ENCODE measurements at places on chromosomes 1 and 21.
A peak's percentile ranks its signal among the peaks of the same experiment; 100 is the strongest.

GRCh38 chr1:210234329-210234757, 1.7 kb downstream of the SERTAD4 start:
- DNase-seq, result no peak

GRCh38 chr1:244304156-244304555, 147.6 kb downstream of the ADSS2 start:
- no peak for DNase-seq

GRCh38 chr1:97094247-97094972, 372.8 kb downstream of the PTBP2 start:
- no peak for DNase-seq

DNA sequence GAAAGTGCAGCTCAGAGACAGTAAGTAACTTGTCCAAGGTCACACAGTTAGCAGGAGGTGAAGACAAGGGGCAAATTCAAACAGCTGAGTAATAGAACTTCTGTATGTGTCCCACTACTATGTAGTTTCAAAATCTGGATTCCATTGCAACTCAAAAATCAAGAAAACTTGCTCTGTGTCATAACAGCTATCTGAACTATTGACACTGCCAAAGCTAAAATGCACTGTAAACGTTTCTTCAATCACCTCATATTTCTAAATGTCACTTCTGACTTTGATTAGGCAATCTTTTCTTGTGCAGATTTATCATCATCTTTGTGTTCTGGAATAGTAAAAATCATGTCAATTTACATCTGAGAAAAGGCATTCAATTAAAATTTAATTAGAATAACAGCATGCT, 957.6 kb downstream of the MRPL39 start:
- no peak for DNase-seq

DNA sequence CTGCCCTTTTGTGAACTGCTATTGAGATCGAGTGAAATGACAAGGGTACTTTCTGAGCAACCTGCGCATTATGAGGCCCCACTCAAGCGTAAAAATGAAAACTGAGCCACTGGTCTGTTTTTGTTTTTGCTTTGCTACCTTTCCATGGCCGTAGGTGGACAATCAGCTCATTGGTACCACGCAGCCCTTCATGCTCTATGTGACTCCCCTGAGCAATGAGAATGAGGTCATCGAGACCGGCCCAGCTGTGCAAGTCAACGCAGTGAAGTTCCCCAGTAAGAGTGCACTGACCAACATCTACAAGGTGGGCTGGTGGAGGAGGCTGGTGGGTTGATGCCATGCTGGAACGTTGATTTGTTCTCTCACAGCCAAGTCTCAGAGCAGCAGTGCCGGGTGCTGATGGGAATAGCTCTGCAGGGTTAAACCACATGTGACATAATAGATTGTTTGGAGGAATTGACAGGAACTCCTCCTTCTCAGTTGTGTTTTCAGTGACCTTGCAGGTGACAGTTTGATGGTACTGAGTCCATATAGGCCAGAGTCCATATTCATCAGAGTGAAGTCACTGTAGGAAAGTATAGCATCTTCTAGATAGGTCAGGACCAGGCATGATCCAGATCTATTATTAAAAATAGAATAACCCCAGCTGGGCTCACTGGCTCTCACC, 170.3 kb downstream of the VPS13D start:
- DNase-seq, result no peak

- peak; percentile 55 for DNase-seq
Measured at GRCh38 chr1:116377541-116378529, 4.8 kb downstream of the ATP1A1 start.

- DNase-seq, result no peak
Measured at GRCh38 chr1:119001181-119002027, 13.3 kb upstream of the TBX15 start.

- no peak for DNase-seq
Measured at GRCh38 chr1:216458812-216459211, 35.6 kb upstream of the USH2A start.

DNA sequence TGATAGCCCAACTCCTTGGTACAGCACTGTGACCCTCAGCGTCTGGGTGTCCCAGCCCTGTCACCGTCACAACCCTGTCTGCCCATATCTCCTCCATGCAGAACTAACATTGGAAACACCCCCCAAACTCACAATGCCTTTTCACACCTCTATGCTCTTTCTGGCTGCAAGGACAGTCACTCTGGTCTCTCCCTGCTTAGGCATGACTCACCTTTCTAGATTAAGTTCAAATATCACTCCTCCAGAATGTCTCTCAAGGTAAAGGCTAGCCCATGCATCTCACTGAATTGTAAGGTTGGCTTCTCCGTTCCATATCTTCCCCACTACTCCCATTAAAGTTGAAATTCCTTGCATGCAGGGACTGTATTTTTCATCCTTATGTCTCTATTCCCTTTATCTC, 17.0 kb upstream of the CAPN8 start:
- no peak for DNase-seq

DNA sequence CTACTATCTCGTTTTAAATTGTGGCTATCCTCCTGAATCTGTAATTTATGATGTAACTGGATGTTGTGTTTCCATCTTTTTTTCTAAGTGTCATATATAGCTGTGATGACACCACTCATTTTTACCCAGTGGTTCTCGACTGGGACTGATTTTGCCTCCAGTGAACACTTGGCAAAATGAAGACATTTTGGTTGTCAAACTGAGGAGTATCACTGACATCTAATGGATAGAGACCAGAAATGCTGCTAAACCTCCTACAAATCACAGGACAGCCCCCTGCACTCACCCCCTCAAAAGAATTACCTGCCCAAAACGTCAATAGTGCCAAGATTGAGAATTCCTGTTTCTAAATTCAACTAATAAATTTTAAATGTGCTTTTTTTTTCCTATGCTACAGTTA, 1.9 kb downstream of the TRMT13 start:
- DNase-seq, result no peak

- DNase-seq, result peak; percentile 55
Measured at GRCh38 chr21:26719750-26720149, 125.5 kb downstream of the ADAMTS1 start.

GRCh38 chr1:236851871-236852270, 56.8 kb downstream of the MTR start:
- no peak for DNase-seq

GRCh38 chr21:41779659-41780058, 12.8 kb upstream of the RIPK4 start:
- no peak for DNase-seq

- no peak for DNase-seq
Measured at GRCh38 chr1:232511172-232511571, 118.8 kb downstream of the SIPA1L2 start.

GRCh38 chr1:203861379-203862184, at the start of gene SNRPE:
Gene SNRPE (plus strand): TSS chr1:203861599. CDS start chr1:203861660, 61 bp downstream.
- DNase-seq, result peak; percentile 96

- no peak for DNase-seq
Measured at GRCh38 chr21:46553993-46554392, 50.9 kb downstream of the S100B start.

DNA sequence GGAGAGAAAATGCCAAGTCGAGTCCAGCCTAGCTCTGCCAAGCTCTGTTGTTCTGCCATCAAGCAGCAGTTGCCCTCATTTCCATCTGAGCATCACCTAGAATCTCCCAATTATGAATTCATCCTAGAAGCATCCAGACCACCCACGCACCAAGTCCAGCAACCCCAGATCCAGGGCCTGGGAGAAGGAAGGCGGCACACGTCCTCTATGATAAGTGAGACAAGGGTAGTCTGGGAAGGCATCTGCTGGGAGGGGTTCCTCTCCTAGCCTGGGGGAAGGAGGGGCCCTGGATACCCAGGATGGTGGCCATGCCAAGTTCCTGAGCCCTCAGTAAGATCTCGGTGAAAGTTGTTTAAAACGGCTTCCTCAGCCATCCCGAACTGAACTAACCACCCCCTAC, 70.7 kb downstream of the VWA5B1 start:
- no peak for DNase-seq

- DNase-seq, result no peak
Measured at GRCh38 chr21:14975136-14975919, 89.5 kb downstream of the NRIP1 start.

DNA sequence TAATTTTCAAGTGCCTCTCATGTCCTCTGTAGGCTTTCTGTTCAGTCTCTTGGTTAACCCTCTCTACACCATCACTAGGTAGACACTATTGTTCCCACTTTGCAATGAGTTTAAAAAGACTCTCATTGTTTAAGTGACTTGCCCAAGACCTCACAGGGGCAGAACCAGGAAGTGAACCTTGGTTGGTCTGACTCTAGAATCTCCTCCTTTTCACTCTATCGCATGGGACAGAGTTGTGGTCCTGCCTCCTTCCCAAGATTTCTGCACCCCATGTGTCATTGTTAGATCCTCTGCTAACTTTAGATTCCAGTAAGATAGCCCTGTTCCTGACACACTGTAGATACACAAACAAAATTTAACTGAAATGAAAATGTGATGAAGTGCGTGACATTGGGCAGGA, 481.7 kb upstream of the USP24 start:
- DNase-seq, result no peak

- no peak for DNase-seq
Measured at GRCh38 chr1:163186862-163187261, 15.9 kb downstream of the RGS5 start.

DNA sequence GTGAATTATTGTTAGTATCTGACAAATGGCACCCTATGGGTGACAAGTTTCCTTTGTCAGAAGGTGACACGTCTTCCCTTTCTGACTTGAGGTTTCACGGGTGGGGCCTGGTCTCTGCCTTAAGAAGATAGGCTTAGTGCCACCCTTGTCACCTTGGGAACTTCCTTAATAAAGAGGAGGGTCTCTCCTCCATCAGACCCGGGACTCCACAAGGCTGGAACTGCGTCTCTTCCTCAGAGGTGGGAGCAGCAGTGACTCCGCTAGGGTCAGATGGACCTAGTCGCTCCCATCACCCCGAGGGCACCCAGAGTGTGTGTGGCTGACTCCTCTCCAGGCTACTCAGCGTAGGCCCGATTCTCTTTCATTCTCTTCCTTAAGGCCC, 774 bp upstream of the WDTC1 start:
- DNase-seq, result no peak

DNA sequence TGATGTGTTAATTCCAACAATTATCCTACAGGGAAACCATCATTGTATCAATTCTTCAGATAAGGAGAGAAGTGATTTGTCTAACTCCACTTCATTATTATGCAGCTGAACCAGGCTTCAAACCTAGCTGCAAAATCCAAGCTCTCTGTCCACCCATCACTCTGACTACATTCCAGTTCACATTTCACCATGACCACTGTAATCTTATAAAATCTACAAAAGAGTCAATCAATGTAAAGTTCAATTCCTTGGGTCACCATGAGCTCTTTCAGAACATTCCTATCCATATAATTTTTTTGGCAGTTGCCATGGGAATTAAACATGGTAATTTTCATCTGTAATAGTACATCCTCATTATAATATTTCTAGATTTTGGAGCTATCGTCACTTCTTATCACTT, 100.9 kb downstream of the PLPPR5 start:
- no peak for DNase-seq

DNA sequence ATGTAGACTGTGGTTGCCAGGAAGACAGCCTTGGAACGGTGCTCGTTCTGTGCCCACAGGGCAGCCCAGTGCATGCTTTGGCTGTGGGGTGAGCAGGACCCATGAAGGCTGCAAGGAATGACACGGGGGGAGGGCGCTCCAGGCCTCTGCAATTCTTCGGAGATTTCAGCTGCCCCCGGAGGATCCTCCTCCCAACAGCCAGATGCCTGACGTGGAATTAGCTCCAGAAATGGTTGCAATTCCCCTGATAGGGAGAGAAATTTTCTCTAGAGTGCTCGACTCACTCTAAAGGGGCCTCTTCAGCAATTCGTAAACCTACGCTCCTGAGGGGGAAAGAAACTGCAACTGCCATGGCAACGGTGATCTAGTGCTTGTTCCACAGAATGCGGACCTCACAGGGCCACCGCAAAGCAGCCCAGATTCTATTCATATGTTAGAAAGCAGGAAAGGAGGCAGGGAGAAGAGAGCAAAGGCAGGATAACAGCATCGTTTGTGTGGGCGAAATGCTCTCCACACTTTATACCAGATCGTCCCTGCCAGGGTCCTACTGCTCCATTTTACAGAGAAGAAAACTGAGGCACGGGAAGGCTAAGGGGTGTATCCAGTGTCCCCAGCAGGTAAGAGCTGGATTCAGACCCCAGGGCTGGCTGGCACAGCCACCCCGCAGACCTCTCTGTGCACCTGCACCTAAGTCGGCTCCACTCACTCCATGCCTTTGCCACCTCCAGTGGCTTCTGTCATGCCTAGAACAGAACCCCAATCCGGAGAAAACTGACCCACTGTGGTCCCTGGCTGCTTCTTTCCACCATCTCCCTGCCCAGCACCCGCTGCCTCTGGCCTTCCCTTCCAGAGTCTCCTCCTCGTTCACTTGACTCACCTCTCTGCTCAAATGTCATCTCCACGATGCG, 11.9 kb upstream of the PDE9A start:
- no peak for DNase-seq

DNA sequence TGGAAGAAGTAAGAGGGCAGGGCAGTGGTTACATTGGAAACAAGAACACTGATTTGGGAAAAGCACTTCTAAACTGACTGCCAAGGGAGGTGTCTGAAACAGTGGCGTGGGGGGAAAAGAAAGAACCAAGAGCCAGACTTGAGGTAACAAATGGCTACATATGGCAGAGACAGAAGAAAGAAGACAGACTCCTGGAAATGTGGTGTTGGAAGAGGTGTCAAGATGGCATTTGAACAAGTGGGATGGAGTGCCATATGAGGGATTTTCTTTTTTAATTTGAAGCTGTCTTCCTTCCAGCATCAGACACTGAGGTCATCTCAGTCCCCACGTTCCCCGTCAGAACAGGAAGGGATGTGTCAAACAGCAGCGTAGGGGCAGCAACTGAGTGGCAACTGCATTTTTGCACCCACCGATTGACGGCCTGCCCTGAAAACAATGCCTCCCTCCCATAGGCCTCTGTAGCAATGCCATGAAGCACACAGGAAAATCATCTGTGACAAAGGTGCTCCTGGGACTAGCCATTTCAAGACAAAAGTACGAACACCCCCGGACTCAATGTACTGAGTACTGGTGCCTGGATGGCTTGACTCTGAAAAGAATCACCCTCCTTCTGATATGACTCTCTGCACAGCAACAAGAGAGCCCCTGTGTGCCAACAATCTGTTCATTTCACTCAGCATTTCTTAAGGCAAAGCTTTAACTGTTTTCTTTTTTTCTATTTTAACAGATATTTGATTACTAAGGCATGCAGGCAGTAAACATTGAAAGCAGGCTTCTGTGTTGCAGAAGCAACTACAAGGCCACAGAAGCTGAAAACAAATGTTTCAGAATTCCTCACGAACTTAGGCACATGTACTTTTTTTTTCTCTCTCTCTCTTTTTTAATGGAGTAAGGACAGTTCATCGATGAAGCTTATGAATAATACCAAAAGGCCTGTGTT, 37.0 kb downstream of the LPAR3 start:
- no peak for DNase-seq

DNA sequence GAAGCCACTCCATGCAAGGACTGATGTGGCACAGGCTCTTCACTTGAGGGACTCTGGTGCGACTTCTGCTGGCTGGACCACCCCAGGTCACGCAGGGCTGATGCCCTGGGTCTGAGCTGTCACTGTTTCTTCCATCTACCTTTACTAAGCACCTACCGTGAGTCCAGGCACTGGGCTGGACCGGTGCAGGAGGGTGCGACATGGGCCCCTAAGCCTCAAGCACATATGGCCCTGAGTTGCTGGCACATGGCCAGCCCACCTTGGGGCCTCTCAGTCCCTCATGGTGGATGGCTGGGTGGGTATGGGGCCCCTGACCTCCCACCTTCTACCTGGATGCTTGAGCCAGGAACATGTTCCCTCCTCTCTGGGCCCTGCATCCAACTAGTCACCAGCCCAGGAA, 76.0 kb downstream of the DMRTB1 start:
- no peak for DNase-seq

- DNase-seq, result peak; percentile 15
Measured at GRCh38 chr21:41817228-41817627, 50.4 kb upstream of the RIPK4 start.

- DNase-seq, result peak; percentile 9
Measured at GRCh38 chr1:202806845-202807450, 1.3 kb downstream of the KDM5B start.
